Right atrium auricular region (tissue), 2 donors: ENCODE measurements at places on chromosomes 12 and 14. TPM values are rescaled to one million over a fixed set of nuclear protein-coding genes. Genes with fewer than 3 reads are reported as not detected.

GRCh38 chr12:132364348-132364902 is 35.0 kb upstream of the GALNT9 start:
- H3K4me3 ChIP-seq = no peak overlapping the region
- H3K36me3 ChIP-seq = no peaks in the 10 kb centered on the region
- no peak for DNase-seq
- no peaks in the 10 kb centered on the region for H3K4me1 ChIP-seq
- no peaks in the 10 kb centered on the region for H3K27me3 ChIP-seq

DNA sequence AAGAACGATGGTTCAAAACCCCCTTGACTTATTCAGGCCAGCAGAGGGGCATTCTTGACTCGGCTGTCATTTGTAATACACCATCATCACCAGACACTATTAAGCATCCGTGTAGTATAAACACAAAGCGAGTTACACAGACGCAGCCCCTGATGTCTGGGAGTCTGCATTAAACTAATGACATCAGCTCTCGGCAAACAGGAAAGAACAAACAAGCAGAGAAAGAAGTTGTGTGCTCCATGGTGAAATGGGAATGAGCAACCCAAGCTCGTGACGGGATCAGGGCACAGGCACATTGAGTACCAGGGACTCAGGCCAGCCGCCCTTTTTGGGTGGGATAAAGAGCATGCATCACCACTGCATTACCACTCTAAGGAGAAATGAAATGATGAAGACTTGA is 460.1 kb downstream of the MED13L start:
- H3K36me3 ChIP-seq = no peaks in the 10 kb centered on the region
- no peak overlapping the region for H3K27ac ChIP-seq
- no peak overlapping the region for H3K4me3 ChIP-seq
- H3K4me1 ChIP-seq = no peaks in the 10 kb centered on the region
- no peaks in the 10 kb centered on the region for H3K27me3 ChIP-seq
- no peak for DNase-seq

DNA sequence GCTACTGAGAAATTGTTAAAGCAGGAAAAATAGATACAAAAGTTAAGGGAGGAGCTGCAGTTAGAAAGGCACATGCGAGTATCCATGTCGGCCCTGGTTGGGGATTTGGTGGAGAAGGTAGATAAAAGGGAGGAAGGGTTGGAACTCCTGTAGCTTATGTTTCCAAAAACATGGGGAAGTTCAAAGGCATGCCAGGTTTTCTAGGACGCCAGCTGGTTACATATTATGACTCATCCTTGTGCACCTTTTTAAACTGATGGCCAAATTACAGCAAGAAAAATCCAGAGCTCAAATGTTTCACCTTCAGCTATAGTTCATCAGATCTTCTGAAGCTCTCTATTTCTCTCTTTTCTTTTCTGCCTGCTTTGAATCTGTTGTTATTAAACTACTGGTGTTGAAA is 13.2 kb upstream of the MAP4K5 start:
- H3K4me1 ChIP-seq = no peaks in the 10 kb centered on the region
- H3K27ac ChIP-seq = no peak overlapping the region
- H3K4me3 ChIP-seq = no peak overlapping the region
- H3K27me3 ChIP-seq = no peaks in the 10 kb centered on the region
- DNase-seq = no peak

DNA sequence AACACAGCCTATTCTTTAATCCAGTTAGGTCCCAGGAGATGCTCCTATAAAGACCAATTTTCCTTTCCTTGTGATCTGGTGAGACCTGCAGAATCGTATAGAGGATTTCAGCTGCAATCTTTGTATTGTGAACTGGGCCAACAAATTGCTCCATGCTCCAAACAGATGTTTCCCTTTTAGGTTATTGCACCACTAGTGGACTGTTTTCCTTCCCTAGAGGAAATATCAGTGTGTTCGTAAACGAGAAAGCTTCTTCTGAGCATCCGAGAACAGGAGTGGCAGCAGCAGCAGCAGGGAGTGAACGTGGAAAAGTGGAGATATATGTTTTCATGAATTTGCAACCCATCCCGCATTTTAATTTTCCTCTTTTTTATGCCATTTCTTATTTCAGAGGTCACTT is 344.1 kb upstream of the PDE3A start:
- H3K36me3 ChIP-seq = no peaks in the 10 kb centered on the region
- H3K4me1 ChIP-seq = no peaks in the 10 kb centered on the region
- H3K27ac ChIP-seq = no peak overlapping the region
- no peak overlapping the region for H3K4me3 ChIP-seq
- H3K27me3 ChIP-seq = no peaks in the 10 kb centered on the region

The DTX1 gene
- total RNA-seq = 1.2 TPM

The TPH2 gene
- total RNA-seq = not detected

DNA sequence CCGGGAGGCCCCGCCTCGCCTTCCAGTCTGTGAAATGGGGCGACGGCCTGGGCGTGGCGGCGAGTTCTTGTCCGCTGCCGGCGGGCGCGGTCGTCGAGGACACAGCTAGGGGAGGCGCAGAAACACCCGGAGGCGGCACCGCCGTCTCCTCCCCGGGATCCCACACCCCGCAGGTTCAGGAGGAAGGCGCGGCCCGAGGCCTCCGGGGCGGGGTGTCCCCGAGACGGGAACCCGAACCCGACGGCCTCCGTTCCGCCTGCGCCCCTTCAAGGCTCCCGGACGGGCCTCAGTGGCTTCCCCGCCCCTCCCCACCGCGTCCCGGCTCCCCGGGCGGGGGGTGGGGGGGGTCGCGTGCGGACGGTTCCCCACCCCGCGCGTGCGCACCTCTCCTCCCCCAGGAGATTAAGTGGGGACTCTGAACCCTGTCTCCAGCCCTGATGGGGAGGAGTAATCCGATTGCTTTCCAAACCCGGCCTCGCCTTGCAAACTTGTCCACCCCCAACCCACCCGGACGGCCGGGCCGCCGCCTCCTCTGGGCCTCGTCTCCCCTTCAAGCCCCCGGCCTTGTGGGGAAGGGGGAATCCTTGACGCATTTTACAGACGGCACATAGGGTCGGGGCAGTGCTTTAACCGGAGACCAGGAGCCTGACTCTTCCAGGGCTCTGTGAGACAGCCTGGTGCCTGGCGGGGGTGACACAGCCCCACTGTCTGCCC is 35.3 kb upstream of the ANKRD9 start:
- peaks cover 14% of the 10 kb centered on the region for H3K27me3 ChIP-seq
- DNase-seq = no peak
- no peaks in the 10 kb centered on the region for H3K36me3 ChIP-seq
- peaks cover 20% of the 10 kb centered on the region for H3K4me1 ChIP-seq

DNA sequence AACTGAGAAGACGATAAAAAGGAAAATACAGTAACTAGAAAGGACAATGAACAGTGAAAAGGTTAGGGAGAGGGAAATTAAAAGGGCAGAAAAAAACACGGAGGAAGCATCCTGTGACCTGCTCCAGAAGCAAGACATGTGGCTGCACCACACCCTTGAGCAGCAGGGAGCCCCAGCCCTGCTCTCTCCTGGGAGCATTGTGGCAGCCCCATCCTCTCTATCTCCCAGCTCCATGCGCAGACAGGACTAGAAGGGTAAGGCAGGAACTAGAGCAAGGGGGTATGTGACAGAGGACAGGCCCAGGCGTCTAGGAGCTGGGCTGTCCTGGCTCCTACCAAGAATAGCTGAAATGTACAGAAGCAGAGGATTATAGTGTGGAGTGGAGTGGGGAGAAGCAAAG is 38.6 kb upstream of the SMUG1 start:
- H3K27ac ChIP-seq = no peak overlapping the region
- H3K4me1 ChIP-seq = peaks cover 8% of the 10 kb centered on the region
- H3K27me3 ChIP-seq = no peaks in the 10 kb centered on the region

GRCh38 chr12:110338754-110339153 is 57.7 kb downstream of the ATP2A2 start:
- H3K4me3 ChIP-seq = no peak overlapping the region
- no peak for DNase-seq
- H3K4me1 ChIP-seq = no peaks in the 10 kb centered on the region
- no peaks in the 10 kb centered on the region for H3K27me3 ChIP-seq
- peaks cover 100% of the 10 kb centered on the region for H3K36me3 ChIP-seq
